Activated naive CD4-positive, alpha-beta T cell treated with anti-CD3 and anti-CD28 coated beads, Interleukin-2, amount 50 U/mL, for 72 hours (primary cell): ENCODE measurements at places on chromosomes 12 and 14. TPM values are rescaled to one million over a fixed set of nuclear protein-coding genes. Genes with fewer than 3 reads are reported as not detected.

OR6C76 gene
- total RNA-seq: not detected

RERGL gene
- total RNA-seq: not detected

LTBP2 gene
- 0.49 TPM for total RNA-seq

GLIPR1L2 gene
- total RNA-seq: 0.66 TPM

COX8C gene
- total RNA-seq: not detected

CAPZA3 gene
- total RNA-seq: not detected

PDE3A gene
- not detected for total RNA-seq

SYNE3 gene
- 9.9 TPM for total RNA-seq

FGF6 gene
- total RNA-seq: not detected

TXNDC16 gene
- 12.0 TPM for total RNA-seq

DAO gene
- total RNA-seq: not detected

CCDC175 gene
- total RNA-seq: not detected

CELA1 gene
- total RNA-seq: not detected

REP15 gene
- 0.20 TPM for total RNA-seq

MYRFL gene
- total RNA-seq: not detected

ACOT2 gene
- total RNA-seq: 7.9 TPM

HOXC13 gene
- not detected for total RNA-seq

ABCB9 gene
- 9.5 TPM for total RNA-seq

C12orf54 gene
- total RNA-seq: not detected

EPYC gene
- total RNA-seq: not detected

POTEM gene
- not detected for total RNA-seq

SNAPC1 gene
- total RNA-seq: 10.5 TPM

DIO2 gene
- 0.21 TPM for total RNA-seq

HPD gene
- 0.16 TPM for total RNA-seq

ENDOU gene
- not detected for total RNA-seq

PIP4K2C gene
- total RNA-seq: 13.8 TPM

GALNT9 gene
- not detected for total RNA-seq

BATF gene
- total RNA-seq: 165 TPM

RHOJ gene
- total RNA-seq: not detected

IAPP gene
- not detected for total RNA-seq

PLBD1 gene
- not detected for total RNA-seq

SLC5A8 gene
- total RNA-seq: not detected

KRT8 gene
- 0.66 TPM for total RNA-seq

AICDA gene
- total RNA-seq: not detected

GPR132 gene
- total RNA-seq: 32.6 TPM

KCNJ8 gene
- total RNA-seq: not detected

OR6C2 gene
- total RNA-seq: not detected
